ENCODE measurements at places on chromosomes 4 and X. TPM values are rescaled to one million over a fixed set of nuclear protein-coding genes. Genes with fewer than 3 reads are reported as not detected.

PPP1R3F gene
- total RNA-seq, result 2.0 TPM

TIGD4 gene
- not detected for total RNA-seq

- DNase-seq, result no peak
- peak overlapping the region; percentile 52 for H3K4me3 ChIP-seq
- no peak overlapping the region for H3K27ac ChIP-seq
- peaks cover 28% of the 10 kb centered on the region for H3K27me3 ChIP-seq
- H3K36me3 ChIP-seq, result no peaks in the 10 kb centered on the region
Measured at GRCh38 chr4:13544606-13545393, 492 bp upstream of the NKX3-2 start.

DNA sequence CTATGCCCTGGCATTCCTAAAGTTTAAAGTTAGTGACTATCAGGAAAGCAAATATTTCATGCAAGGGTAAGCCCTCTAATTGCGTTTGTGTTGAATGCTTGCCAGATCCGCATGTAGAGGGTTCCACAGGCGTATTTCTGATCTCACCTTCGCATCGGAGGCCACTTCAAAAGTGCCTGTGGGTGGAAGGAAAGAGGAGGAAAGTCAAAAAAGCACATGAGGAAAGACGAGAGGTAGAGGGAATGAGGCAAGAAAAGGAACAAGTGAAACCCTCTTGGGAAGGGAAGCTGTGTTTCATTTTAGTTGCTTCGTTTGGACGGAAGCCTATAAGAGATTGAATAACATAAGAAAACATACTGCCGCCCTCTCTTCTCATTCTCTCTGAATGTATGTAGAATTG is 628.8 kb downstream of the SPRY1 start:
- H3K4me1 ChIP-seq, result no peaks in the 10 kb centered on the region
- DNase-seq, result no peak
- no peaks in the 10 kb centered on the region for H3K36me3 ChIP-seq

GRCh38 chr4:28073860-28074555 is 1213.4 kb downstream of the STIM2 start:
- H3K27ac ChIP-seq, result no peak overlapping the region
- H3K4me3 ChIP-seq, result no peak overlapping the region
- H3K4me1 ChIP-seq, result no peaks in the 10 kb centered on the region
- no peaks in the 10 kb centered on the region for H3K27me3 ChIP-seq
